Hippocampal formation (tissue), 2 donors: ENCODE measurements at places on chromosomes 11 and 22.

- no peak for DNase-seq
Observed at GRCh38 chr11:70854201-70854600, 398.2 kb downstream of the SHANK2 start.

- no peak for DNase-seq
Observed at GRCh38 chr11:75200051-75200450, 40.5 kb upstream of the TPBGL start.

DNA sequence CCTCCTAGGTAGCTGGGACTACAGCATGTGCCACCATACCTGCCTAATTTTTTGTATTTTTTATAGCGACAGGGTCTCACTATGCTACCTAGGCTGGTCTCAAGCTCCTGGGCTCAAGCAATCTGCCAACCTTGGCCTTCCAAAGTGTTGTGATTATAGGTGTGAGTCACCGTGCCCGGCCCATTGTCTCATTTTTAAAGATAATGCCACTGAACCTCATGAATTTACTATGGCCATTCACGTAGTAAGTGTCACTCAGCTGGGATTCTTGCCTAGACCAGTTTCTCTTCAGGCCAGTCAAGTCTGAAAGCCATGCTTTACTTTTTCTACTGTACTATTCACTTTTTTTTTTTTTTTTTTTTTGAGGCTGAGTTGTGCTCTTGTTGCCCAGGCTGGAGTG is 22.4 kb downstream of the DEPDC5 start:
- no peak for DNase-seq

GRCh38 chr11:26676641-26677040 is 45.2 kb downstream of the SLC5A12 start:
- DNase-seq = no peak

- no peak for DNase-seq
Observed at GRCh38 chr11:3962406-3962840, 107.0 kb downstream of the STIM1 start.

DNA sequence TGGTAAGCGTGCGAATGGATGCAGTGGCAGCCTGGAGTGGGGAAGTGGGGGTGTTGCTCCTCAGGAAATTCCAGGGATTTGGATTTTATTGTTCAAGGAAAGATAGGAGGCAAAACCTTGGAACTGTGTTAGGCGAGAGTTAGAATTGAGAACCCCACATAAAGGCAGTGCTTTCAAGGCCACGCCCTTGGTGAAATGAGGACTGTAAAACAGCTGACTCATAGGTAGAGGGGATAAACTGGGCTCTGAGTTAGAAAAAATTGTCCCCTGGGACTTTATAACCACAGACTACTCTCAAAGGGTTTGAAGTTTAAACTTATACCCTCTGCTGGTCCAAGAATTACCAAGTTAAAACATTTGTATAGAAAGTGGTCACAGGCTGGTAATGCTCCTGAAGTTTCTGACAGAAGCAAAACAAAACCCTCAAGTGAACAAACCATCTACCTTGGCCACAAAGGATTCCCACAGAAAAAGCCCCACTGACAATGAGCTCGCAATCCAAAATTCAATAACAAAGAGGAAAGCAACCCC is 250.3 kb upstream of the TBCEL start:
- no peak for DNase-seq

DNA sequence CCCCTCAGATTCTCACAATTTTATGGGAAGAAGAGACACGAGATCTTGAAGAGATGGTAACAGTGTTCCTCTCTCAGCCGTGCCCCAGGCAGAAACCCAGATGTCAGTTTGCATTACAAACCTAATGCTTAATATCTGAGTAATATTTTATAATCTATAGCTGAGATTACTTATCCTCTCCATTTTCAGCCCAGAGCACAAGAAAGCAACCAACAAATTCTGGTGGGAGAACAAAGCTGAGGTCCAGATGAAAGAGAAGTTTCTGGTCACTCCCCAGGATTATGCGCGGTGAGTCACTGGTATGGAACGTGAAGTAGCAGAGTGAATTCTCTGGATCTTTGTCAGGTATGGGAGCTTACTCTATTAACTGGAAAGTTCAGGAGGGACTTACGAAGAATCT is 884 bp downstream of the CENATAC start:
- DNase-seq = no peak

GRCh38 chr11:101129203-101129943 is at the start of gene PGR:
Gene PGR (minus strand): TSS chr11:101129813. CDS start chr11:101129070, 743 bp downstream.
- no peak for DNase-seq

- DNase-seq = no peak
Observed at GRCh38 chr11:78415338-78415737, 2.3 kb downstream of the GAB2 start.

DNA sequence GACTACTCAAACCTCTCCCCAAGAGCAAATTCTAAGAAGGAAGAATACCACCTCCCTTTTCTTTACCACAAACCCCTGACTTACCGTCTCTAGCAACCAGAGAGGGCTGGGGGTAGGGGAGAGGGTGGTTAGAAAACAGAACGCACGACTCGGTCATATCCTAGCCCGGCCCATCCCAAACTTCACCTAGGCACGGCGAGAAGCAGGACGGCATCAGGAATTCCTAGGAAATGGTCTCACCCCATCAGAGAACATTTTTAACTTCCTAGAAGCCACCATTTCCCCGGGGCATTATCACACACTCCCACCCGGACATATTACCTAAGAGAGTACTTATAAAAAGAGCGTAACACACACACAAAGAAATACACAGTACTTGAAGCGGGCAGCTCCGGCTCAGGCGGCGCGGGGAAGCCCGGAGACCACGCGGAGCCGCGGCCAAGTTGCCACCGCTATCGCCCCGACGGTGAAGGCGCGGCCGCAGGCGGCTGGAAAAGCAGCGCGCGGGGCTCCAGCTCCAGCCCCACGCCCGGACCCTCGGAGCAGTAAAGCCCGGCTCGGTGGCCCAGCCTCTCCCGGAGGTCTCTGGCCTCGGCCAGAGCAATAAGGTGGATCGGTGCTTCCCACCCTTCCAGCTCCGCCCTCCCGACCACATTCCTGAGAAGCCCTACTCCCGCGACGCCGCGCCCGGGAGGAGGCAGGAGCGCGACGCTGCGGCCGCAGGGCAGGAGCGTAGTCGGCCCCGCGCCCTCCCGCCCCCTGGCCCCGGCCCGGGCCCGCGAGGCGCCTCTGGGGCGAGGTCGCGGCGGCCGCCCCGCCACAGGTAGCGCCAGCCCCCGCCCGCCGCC is 878 bp downstream of the RRAS2 start:
- no peak for DNase-seq

GRCh38 chr11:94934846-94935245 is 38.5 kb downstream of the CWC15 start:
- DNase-seq = no peak

GRCh38 chr11:134124660-134125451 is 56.0 kb downstream of the JAM3 start:
- peak; percentile 62 for DNase-seq

DNA sequence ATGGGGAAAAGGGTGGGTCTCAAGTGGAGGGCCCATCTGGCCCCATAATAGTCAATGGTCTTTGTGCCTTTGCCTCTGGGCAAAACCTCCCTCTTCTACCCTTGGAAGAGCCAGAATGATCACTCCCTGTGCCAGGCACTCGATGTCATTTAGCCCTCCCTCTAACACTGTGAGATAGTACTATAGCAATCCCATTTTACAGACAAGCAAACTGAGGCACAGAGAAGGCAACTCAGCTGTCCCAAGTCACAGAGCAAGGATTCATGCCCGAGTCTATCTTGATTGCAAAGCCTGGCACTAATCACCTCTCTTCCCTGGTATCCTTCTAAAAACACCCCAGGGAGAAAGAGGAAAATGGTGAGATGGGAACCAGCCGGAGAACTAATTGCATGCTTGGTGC is 76.4 kb downstream of the TP53I11 start:
- no peak for DNase-seq

DNA sequence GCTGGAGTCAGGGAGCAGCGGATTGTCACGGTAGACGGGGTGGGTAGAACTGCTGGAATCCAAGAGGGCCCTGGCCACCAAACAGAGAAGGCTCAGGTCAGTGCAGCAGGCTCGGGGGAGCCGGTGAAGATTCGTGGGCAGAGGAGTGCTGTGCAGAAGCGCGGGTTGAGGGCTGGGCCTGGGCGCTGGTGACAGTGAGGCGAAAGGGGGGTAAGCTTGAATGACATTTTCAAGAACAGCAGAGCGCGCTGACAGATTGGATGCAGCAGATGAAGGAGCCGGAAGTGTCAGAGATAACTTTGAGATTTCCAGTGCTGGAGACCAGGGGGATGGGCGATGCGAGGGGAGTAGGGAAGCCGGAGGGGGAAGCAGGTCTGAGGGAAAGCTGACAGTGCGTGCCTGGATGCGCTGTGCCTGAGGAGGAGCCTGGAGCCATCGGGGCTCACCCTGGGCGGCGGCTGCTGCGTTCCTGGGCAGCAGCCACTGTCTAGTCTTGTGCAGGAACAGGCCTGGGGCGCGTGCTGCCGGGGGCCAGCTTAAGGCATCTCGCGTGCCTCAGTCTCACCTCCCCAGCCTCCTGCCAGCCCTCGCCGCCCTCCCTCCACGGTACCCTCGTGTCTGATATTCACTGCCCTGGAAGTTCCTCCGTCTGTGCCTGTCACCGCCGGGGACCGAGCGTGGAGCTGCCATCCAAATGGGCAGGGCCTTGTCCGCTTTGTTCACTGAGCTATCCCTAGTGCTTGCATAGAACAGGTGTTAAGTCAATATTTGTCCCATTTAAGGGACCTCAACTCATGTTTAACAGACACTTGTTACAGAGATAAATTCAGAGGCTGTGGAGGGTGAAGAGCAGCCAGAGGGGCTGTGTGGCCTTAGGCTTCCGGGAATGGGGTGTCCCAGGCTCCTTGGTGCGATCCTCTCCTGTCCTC is 5.2 kb downstream of the GRIK4 start:
- DNase-seq = no peak

DNA sequence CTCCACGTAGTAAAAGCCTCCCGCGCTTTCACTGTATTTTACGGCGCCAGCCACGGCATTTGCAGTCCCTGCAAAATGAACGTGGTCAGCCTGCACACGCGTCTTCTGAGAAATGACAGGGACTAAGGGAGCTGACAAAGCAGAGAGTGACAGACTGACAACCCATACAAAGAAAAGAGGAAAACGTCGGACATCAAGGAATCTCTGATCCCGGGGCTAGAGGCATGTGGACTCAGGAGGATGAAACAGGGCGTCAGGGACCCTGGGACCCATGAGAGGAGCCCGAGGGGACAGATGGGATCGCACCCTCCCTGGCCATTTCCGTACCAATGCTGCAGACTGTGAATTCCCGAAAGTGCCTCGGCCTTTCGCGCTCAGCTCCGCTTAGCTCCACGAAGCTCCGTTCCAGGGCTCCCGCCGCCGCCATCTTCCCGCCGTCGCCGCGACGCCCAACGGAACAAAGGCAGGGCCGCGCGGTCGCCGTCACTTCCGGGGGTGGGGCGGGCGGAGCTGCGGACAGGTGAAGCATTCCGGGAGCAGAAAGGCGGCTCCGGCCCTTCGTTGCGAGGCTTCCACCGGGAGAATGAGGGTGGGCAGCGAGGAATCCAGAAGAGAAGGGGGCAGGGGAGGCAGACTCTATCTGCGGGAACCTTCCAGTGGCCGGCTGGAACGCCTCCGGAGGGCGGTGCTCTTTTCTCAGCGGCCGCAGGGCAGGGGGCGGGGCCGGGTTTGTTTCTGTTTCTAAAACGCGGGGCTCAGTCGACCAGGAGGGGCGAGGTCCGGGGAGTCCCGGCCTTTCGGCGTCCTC is at the start of gene NUP160:
TSS of gene NUP160 (minus strand) at position 459 of the 808 bp plus-strand sequence. CDS start at position 427, 32 bp downstream.
- DNase-seq = peak; percentile 60

- no peak for DNase-seq
Observed at GRCh38 chr11:92276773-92277172, 52.2 kb downstream of the FAT3 start.

- no peak for DNase-seq
Observed at GRCh38 chr11:118002541-118003423, 16.6 kb downstream of the IL10RA start.

GRCh38 chr11:69647390-69647748 is 6.4 kb downstream of the CCND1 start:
- no peak for DNase-seq

DNA sequence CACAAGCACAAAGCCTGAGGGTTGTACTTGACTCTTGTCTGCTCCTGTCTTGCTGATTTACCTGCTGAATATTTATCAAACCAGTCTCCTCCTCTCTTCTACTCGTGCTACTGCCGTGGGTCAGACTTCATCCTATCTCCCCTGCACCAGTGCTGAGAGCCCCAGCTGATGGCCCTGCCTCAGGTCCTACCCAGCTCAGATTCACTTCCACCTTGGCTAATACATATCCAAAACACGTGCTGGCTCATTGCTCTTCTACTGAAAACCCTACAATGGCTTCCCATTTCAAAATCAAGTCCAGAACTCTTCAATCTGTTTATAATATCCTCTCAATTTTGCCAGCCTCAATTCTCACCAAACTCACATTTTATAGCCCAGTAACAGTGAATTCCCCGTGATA is 48.3 kb downstream of the RAB30 start:
- DNase-seq = no peak

- no peak for DNase-seq
Observed at GRCh38 chr11:105490333-105490732, 119.5 kb upstream of the GRIA4 start.

DNA sequence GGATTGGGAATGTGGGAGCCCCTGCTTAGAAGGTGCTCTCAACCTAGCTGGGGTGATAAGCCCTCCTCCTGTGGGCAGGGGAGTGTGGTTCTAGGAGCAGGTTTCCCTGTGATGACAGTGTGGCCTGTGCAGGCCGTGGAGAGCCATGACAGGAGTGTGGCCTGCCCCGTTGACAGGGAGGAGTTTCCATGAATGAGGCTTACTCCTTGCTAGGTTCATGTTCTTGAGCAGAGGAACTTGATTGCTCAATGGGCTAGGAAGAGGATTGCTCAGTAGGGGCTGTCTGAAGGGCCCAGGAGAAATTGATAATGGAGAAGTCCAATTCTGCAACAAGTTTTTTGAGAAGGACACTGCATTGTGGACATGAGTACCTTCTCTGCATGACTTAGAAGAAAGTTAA is 92.0 kb downstream of the PPP6R3 start:
- DNase-seq = no peak
